ENCODE measurements at places on chromosomes 4 and X.

DNA sequence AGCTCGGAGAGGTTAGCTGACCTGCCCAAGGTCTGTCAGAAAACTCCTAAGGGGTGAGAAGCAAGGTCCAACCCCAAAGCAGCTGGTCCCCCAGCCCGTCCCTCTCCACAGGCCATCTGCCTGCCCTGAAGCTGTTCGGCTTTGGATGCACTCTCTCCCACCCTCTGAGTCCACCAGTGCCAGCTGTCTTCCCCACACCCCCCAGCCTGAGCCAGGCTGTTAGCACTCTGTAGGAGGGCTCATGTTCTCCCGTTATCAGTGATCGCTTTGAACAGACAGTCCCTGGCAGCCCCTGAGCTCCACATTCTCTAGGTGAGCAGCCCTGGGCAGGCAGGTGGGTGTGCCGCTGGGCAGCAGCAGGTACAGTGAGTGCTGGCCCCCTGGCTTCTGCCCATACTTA lies 16.0 kb downstream of the ZNF185 start:
- peak; percentile 19 for DNase-seq
- H3K27me3 ChIP-seq, result no peaks in the 10 kb centered on the region
- H3K4me3 ChIP-seq, result no peak overlapping the region

GRCh38 chrX:64377753-64378152 lies 17.5 kb downstream of the MTMR8 start:
- H3K4me1 ChIP-seq, result no peaks in the 10 kb centered on the region
- no peaks in the 10 kb centered on the region for H3K27me3 ChIP-seq
- DNase-seq, result no peak
- H3K36me3 ChIP-seq, result no peaks in the 10 kb centered on the region
- no peak overlapping the region for H3K4me3 ChIP-seq
- no peak overlapping the region for H3K27ac ChIP-seq

GRCh38 chr4:176896211-176896610 lies 103.5 kb upstream of the VEGFC start:
- no peaks in the 10 kb centered on the region for H3K27me3 ChIP-seq
- no peak overlapping the region for H3K27ac ChIP-seq
- no peak for DNase-seq
- H3K4me3 ChIP-seq, result no peak overlapping the region
- H3K36me3 ChIP-seq, result no peaks in the 10 kb centered on the region

DNA sequence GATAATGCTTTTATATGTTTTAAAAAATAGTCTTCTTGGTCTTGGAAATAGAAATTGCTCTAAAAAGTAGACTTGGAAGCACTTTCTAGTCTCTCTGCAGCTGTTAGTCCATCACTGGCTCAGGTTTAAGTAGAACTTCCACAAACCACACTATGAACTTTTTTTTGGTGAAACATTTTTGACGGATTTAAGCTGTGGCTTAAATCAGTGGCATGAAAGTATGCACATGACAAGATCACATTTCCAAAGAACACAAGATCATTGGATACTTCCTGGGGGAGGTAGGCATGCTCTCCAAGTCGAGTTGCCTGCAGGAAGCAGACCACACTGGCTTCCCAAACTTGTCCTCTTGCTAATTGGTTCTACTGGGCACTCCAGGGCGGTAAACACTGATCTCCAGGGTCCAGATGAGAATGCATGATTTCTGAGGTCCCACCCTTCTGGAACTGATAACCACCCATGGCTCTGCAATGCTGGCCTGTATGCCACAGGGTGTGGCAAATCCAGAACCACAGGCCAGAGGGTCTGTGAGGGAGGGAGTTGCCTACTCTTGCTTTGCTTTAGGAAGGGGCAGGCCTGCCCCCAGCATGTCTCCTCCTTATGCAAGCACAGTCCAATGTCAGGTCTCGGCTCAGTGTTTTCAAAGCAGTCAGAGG lies 331.9 kb upstream of the SFRP2 start:
- H3K27me3 ChIP-seq, result no peaks in the 10 kb centered on the region
- no peak overlapping the region for H3K27ac ChIP-seq
- H3K36me3 ChIP-seq, result no peaks in the 10 kb centered on the region
- peak; percentile 2 for DNase-seq
- H3K4me1 ChIP-seq, result no peaks in the 10 kb centered on the region

GRCh38 chr4:153514001-153514526 lies 47.9 kb downstream of the TMEM131L start:
- H3K4me3 ChIP-seq, result no peak overlapping the region
- peaks cover 52% of the 10 kb centered on the region for H3K4me1 ChIP-seq
- H3K27me3 ChIP-seq, result no peaks in the 10 kb centered on the region
- peaks cover 7% of the 10 kb centered on the region for H3K36me3 ChIP-seq
- peak overlapping the region; percentile 93 for H3K27ac ChIP-seq

DNA sequence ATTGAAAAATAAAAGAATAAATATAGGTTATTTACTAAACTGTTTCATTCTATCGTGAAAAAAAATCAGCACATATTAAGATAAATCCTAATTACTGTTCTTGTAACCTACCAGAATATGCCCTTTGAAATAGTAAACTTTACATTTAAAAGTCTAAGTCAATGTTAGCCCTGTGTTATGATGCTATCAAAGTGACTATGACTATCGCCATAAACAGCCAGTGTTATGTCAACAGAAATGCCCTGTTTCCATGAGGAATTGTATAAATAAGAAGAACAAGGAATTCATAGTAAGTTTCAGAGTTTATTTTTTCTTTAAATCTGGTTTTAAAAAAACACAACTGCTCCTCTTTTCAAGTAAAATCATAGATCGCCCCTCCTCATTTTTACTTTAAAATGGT lies 11.4 kb downstream of the NR3C2 start:
- DNase-seq, result no peak
- H3K27ac ChIP-seq, result no peak overlapping the region
- H3K36me3 ChIP-seq, result no peaks in the 10 kb centered on the region
- H3K4me1 ChIP-seq, result no peaks in the 10 kb centered on the region

GRCh38 chr4:74933562-74934015 lies 673 bp downstream of the PARM1 start:
- peaks cover 4% of the 10 kb centered on the region for H3K4me1 ChIP-seq
- DNase-seq, result peak; percentile 54
- peak overlapping the region; percentile 75 for H3K4me3 ChIP-seq
- no peaks in the 10 kb centered on the region for H3K36me3 ChIP-seq
- H3K27ac ChIP-seq, result peak overlapping the region; percentile 61
- H3K27me3 ChIP-seq, result no peaks in the 10 kb centered on the region

DNA sequence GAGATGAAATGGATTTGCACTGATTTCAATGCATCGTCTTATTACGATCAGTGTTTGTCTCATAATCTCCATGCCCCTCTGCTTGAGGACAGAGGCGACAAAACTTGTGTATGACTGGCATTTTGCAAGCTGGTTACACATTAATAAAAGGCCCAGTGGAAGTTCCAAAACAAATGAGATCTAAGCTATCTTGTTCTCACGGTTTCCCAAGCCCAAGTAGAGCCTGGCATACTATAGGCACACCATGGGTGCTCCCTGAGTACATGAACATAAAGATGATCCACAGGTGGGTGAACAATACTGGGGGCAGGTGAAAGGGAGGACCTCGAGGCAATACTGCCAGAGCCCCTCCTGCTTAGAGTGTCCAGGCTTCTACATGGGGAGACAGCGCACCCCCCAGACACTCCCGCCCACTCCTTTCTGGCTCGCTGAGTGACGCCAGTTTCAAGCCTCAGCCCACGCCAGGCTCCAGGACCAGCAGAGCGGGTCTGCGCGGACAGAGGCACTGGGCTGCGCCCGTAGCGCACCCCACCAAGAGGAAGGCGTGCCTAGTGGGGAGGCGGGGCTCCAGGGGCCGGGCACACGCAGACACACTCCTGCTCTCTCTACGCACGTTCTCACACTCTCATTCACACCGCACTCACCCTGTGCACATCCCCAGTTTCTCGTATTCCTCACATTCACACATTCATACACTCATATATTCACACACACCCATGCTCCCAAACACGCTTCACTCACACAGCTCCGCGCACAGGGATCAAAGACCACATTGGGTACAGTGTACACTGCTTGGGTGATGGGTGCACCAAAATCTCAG lies 8.9 kb upstream of the GSX2 start:
- no peak overlapping the region for H3K27ac ChIP-seq
- no peak for DNase-seq

DNA sequence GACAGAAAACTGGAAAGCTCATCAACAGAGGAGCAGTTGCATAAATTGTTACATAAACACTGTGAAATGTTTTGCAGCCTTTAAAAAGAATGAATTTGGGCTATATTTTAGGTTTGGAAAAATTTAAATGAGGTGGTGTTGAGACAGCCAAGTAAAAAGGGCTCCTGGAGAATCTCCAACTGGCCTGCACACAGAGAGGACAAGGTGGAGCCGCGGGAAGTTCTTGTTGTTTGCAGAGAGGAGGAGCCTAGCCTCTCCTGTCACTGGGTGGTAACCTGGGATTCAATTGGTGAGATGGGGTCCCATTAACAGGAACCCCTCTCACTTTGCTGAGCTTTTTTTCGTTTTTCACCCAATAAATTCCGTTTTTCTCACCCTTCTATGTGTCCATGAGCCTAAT lies 13.4 kb downstream of the GIMD1 start:
- H3K36me3 ChIP-seq, result no peaks in the 10 kb centered on the region
- H3K4me3 ChIP-seq, result no peak overlapping the region
- no peak overlapping the region for H3K27ac ChIP-seq
- no peaks in the 10 kb centered on the region for H3K4me1 ChIP-seq
- H3K27me3 ChIP-seq, result no peaks in the 10 kb centered on the region
- DNase-seq, result no peak

- no peaks in the 10 kb centered on the region for H3K27me3 ChIP-seq
- H3K4me1 ChIP-seq, result peaks cover 12% of the 10 kb centered on the region
- H3K36me3 ChIP-seq, result no peaks in the 10 kb centered on the region
- H3K27ac ChIP-seq, result peak overlapping the region; percentile 41
- no peak overlapping the region for H3K4me3 ChIP-seq
Measured at GRCh38 chrX:15301924-15302323, 13.5 kb downstream of the ASB11 start.

- DNase-seq, result no peak
- H3K4me3 ChIP-seq, result no peak overlapping the region
- H3K36me3 ChIP-seq, result no peaks in the 10 kb centered on the region
- peaks cover 13% of the 10 kb centered on the region for H3K4me1 ChIP-seq
- H3K27ac ChIP-seq, result no peak overlapping the region
Measured at GRCh38 chr4:138405466-138405891, 163.3 kb upstream of the SLC7A11 start.

DNA sequence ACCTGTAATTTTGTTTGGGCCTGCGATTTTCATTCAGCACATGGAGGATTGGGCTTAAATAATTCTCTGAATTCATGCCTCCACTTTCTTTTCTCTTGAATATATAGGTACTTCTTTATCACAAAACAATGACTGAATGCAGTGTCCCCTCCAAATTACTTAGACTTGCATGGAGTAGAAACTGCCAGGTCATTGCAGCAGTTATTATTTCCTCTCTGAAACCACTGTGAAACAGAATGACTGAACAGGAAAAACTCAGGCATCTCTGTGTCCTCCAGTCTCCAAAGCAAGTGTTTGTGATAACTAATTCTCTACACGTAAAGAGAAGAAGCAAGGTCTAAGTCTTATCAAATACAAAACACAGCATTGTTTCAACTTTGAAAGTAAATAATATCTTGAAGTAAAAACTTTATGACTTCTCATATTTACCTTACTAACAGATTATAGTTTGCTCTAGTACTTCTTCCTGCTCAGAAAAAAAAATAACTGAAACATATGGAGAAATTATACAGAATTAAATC lies 144.5 kb upstream of the DIAPH2 start:
- no peak overlapping the region for H3K27ac ChIP-seq
- H3K27me3 ChIP-seq, result no peaks in the 10 kb centered on the region
- DNase-seq, result no peak

DNA sequence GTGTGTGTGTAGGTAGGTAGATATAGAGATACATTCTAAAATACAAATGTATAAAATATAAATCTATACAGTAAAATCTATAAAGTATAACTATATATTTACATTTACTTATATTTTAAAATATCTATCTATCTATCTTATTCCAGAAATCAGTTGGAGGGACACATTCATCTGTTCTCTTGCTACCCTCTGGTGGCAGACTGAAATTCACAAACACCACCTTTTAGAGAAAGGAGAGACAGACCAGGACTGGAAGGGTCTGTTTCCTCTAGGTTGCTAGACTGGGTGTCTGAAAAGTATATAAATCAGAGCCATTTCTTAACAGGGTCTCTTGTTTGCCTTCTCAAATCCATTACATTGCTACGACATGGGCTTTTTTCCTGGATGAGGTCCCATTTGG lies 343.0 kb downstream of the OPHN1 start:
- no peaks in the 10 kb centered on the region for H3K4me1 ChIP-seq
- no peak overlapping the region for H3K4me3 ChIP-seq

- H3K4me3 ChIP-seq, result no peak overlapping the region
- no peaks in the 10 kb centered on the region for H3K36me3 ChIP-seq
- no peak for DNase-seq
- H3K27me3 ChIP-seq, result no peaks in the 10 kb centered on the region
- H3K4me1 ChIP-seq, result no peaks in the 10 kb centered on the region
- no peak overlapping the region for H3K27ac ChIP-seq
Measured at GRCh38 chr4:37693030-37693429, 6.9 kb upstream of the RELL1 start.

GRCh38 chrX:68978255-68978654 lies 149.4 kb downstream of the EFNB1 start:
- H3K27me3 ChIP-seq, result no peaks in the 10 kb centered on the region
- no peak overlapping the region for H3K4me3 ChIP-seq
- DNase-seq, result no peak
- H3K27ac ChIP-seq, result no peak overlapping the region

- no peaks in the 10 kb centered on the region for H3K27me3 ChIP-seq
- no peaks in the 10 kb centered on the region for H3K36me3 ChIP-seq
- no peak overlapping the region for H3K27ac ChIP-seq
- DNase-seq, result no peak
- no peaks in the 10 kb centered on the region for H3K4me1 ChIP-seq
- no peak overlapping the region for H3K4me3 ChIP-seq
Measured at GRCh38 chr4:174389439-174389838, 105.7 kb downstream of the CEP44 start.

GRCh38 chrX:141969706-141970105 lies 66.0 kb downstream of the MAGEC1 start:
- no peaks in the 10 kb centered on the region for H3K4me1 ChIP-seq
- no peaks in the 10 kb centered on the region for H3K36me3 ChIP-seq
- no peaks in the 10 kb centered on the region for H3K27me3 ChIP-seq
- H3K27ac ChIP-seq, result no peak overlapping the region

GRCh38 chrX:1673337-1673736 lies 58.5 kb downstream of the ASMT start:
- no peaks in the 10 kb centered on the region for H3K4me1 ChIP-seq
- no peaks in the 10 kb centered on the region for H3K36me3 ChIP-seq
- no peaks in the 10 kb centered on the region for H3K27me3 ChIP-seq

DNA sequence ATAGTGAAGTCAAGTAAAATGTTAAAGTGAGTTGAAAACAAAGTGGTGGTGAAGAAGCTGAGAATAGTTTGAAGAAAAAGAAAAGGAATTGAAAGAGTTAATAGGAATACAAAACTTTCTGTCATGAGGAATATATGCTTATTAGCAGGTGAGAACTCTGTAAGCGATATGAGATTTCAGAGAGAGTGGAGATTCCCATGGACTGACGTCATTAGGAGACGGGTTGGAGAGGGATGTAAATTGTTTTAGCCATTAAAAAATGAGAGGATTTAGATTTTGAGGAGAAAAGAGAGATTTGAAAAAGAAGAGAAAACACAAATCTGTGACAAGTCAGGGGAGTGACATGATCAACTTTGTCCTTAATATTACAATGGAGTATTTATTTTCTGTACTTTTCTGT lies 11.7 kb downstream of the NDST4 start:
- no peaks in the 10 kb centered on the region for H3K27me3 ChIP-seq
- H3K36me3 ChIP-seq, result peaks cover 3% of the 10 kb centered on the region
- H3K27ac ChIP-seq, result peak overlapping the region; percentile 36
- H3K4me3 ChIP-seq, result no peak overlapping the region
- peak; percentile 73 for DNase-seq

GRCh38 chr4:55910140-55910539 lies 38.6 kb upstream of the CEP135 start:
- DNase-seq, result no peak
- H3K27me3 ChIP-seq, result no peaks in the 10 kb centered on the region
- H3K4me1 ChIP-seq, result no peaks in the 10 kb centered on the region
- H3K27ac ChIP-seq, result no peak overlapping the region
- H3K4me3 ChIP-seq, result no peak overlapping the region
